Cortex of kidney (tissue), 1 donor: ENCODE measurements at places on chromosomes 11 and 22.

DNA sequence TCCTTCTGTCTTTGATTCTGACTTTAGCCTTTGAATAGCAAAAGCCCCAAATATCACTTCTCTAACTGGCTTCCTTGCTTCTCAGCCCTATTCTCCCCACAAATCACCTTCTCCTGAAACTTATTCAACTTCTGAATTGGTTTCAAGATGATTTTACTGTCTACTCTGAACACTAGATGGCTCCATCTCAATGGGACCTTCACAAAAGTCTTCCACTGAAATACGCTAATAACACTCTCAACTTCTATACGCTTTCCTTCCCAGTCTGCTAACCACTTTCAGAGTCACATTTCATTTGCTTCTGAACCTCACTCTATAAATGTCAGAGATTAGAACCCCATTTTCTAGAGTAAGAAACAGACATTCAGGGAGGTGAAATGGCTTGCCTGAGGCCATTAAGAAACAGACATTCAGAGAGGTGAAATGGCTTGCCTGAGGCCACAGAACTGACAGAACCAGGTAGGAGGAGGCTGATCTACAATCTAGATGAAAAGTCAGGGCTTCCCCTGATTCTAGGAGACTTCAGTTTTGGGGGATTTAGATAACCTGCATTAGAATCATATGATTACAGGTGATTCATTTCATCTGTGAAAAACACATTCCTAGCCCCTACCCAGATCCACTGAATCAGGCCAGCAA is 20.6 kb downstream of the MORC2 start:
- no peak for DNase-seq

DNA sequence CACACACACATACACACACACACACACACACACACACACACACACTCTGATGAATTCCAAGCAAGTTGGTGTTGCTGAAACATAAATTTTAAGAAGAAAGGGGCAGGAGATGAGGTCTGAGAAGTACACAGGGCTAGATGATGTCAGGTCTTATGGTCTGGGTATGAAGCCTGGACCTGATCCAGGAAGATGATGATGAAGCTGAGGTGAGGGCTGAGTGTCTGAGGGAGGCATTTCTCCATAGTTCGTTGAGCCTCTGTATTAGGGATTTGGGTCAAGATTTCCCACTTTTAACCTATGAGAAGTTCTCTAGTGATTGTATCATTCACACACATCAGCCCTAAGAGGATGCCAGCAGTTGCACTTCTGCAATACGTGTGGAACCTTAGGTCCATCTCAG is 32.6 kb downstream of the KREMEN1 start:
- no peak for DNase-seq

GRCh38 chr22:45312856-45313255 is 3.1 kb downstream of the FAM118A start:
- no peak for DNase-seq

GRCh38 chr11:61429346-61429690 is 457 bp downstream of the CPSF7 start:
- DNase-seq, result no peak

DNA sequence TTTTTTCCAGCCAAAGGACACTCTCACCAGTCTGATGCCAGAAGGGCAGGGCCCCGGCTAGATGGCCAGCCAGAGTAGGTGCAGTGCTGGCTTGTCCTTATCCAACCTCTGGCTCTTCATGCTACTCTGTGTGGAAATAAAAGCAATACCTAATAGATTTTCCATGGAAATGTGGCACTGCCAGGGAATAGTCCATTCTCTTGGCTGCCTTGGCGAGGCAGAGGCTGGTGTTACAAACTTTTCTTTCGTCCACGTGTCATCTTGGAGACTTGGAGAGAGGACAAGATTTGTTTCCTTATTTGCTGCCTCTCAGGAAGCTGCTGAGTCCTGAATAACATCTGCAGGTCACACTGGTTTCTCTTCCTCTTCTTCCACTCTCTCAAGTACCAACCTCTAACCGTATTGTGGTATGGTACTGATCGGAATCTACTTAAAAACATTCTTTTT is 17.2 kb upstream of the C1QTNF4 start:
- no peak for DNase-seq

GRCh38 chr22:46006379-46007002 is 29.5 kb upstream of the WNT7B start:
- no peak for DNase-seq

DNA sequence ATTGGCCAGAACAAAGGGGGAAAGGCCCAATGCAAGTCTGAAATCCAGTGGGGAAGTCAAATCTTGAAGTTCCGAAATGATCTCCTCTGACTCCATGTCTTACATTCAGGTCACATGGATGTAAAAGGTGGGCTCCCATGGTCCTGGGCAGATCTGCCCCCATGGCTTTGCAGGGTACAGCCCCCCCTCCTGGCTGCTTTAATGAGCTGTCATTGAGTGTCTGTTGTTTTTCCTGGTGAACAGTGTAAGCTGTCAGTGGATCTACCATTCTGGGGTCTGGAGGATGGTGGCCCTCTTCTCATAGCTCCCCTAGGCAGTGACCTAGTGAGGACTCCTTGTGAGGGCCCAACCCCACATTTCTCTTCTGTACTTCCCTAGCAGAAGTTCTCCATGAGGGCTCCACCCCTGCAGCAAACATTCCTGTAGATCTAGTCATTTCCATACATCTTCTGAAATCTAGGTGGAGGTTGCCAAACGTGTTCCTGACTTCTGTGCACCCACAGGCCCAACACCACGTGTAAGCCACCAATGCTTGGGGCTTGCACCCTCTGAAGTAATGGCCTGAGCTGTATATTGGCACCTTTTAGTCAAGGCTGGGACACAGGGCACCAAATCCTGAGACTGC is 9.3 kb downstream of the CARD18 start:
- no peak for DNase-seq

GRCh38 chr11:117823294-117823945 is 1.1 kb downstream of the FXYD2 start:
- no peak for DNase-seq

DNA sequence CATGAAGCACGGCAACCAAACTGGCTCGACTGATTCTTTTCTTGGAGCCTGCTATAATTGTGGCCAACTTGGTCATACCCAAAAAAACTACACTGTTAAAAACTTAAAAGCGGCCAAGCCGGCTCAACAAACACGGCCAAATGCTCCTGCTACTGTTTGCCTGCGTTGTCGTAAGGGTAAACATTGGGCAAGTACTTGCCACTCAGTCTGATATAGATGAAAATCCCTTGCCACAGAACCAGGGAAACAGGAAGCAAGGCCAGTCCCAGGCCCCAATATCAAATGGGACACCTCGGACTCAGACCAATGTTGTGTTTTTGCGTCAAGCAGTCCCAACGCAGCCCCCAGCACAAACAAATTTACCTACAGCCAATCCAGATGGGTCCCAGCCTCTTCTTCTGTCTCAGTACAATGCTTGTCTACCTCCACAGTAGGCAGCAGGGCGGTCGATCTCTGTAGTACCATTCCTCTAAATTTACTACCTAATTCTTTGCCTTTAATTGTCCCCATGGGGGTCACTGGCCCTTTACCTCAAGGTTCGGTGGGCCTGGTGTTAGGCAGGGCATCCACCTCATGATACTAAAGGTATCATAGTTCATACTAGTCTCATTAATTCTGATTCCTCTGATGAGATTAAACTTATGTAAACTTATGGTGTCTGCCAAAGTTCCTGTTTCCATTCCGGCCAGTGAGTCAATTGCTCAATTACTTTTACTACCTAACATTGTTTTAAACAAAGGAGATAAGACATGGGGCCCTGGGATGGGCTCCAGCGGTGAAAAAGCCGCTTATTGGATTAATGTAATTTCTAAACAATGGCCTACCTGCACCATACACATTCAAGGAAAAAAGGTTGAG is 3.7 kb upstream of the COMT start:
- DNase-seq, result no peak

- DNase-seq, result no peak
Observed at GRCh38 chr11:12810568-12810894, 136.3 kb downstream of the TEAD1 start.

DNA sequence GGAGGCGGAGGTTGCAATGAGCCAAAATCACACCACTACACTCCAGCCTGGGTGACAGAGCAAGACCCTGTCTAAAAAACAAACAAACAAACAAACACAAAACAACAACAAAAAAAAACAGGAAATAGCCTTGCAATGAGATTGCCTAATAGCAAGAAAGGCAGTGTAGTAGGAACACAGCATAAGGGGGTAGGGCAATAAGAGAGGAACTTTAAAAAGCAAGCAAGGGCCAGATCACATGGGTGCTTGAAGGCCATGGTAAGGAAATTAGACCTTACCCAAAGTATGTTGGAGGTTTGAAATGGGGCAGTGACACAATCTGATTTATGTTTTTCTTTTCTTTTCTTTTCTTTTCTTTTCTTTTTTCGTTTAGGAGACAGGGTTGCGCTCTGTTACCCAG is 34.7 kb upstream of the NRIP3 start:
- DNase-seq, result no peak

GRCh38 chr11:14018441-14018840 is 55.9 kb downstream of the SPON1 start:
- no peak for DNase-seq

DNA sequence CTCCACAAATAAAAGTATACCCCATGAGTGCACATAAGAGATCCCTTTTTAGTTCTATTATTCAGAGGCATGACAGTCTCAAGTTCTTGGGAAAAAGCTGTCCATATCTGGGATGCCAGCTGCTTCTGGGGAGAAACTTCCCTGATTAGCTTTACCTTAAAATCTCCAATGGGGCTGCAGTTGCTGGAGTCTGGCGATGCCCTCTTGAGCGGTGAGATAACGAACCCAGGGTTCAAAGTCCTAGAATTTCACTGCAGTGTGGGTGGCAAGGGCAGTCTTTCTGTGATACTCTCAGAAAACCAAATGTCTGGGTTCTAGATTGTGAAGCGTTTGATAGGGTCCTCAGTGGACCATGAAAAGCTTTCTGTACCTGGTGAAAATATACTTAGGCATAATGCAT is 7.4 kb upstream of the PRR33 start:
- no peak for DNase-seq

DNA sequence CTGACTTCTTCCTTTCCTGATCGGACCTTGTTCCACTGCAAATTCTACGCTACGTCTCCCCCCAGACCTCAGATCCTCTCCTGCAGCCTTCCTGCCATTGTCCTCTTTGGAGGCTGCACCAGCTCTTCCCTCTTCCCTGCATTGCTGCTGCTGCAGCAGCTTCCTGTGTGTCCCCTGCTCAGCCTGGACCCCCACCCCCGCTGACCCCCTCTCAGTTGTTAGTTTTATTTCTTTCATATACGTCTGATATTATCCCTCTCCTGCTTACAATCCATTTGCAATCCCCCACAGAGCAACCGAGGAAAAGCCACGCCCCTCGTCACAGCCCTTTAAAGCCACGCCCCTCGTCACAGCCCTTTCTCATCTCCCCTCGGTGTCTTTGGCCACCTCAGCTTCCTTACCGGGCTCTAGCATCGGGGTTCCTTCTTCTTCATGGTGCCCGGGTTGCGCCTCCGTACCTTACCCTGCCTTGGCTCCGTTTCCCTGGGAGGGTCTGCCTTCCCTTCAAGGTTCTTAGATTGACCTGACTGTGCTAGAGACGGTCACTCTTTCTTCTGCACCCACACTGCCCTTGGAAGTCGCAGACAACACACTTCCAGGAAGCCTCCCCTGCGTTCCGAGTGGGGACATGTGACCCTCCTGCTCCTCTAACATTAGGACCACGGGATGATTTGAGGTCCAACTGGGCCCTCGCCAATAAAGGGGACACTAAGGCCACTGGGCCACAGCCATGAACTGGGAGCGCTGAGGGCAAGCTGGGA is 4.8 kb downstream of the MRGPRG start:
- no peak for DNase-seq

GRCh38 chr11:75602951-75603350 is 40.9 kb downstream of the SERPINH1 start:
- no peak for DNase-seq

DNA sequence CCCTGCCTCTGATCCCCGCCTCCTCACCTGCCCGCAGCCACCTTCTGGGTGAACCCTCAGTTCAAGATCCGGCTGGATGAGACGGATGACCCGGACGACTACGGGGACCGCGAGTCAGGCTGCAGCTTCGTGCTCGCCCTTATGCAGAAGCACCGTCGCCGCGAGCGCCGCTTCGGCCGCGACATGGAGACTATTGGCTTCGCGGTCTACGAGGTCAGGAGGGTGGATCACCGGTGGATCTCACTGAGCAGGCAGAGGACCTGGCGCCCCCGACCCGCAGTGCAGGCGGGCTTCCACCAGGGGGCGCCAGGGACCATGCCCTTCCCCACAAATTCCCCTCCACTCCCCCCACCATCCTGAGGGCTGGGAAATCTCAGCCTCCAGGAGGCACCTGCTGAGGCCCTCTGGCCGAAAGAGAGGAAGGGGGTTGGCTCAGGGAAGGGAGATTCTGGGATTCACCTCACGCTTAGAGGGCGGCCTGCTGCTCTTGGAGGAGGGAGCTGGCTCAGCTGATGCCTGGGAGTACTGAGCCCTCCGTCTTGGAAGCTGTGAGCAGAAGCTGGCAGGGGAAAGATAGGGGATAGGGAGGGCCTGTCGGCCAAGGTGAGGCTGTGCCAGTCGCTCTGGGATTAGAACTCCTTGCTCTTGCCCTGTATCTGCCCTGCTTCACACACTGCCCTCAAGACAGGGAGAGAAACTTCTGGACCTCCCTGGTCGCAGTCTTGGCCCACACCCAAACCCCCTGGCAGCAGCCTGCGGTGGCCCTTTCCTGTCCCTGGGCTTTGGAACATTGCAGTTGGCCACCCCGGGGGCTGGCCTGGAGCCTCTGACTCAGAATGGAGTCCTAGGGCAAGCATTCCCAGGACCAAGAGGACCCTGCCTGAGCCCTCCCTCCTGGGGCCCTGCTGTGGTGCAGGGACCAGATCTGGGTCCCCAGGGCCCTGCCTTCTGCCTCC is 23.2 kb downstream of the CAPN1 start:
- no peak for DNase-seq

- DNase-seq, result no peak
Observed at GRCh38 chr11:123616505-123617198, 37.8 kb downstream of the SCN3B start.

DNA sequence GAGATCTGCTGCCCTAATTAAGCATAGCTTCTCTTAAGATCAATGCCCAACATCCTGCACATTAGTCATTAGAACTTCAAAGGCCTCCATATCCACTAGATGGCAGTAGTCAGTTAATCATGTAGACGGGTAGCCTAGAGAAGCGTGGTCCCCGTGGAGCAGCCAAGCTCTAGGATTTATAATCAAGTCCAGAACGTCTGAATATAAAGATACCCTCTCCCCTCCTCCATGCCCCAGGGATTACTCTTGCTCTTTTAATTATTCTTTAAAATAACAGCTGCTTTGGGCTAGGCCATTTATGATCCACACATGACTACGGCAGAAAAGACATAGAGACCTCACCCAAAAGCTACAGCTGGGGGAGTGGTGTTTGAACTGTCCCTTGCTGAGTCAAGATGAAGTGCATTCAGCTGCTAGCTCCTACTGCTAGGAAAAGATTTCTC is 327.6 kb upstream of the PLET1 start:
- DNase-seq, result no peak

GRCh38 chr22:41288245-41288946 is 2.4 kb upstream of the RANGAP1 start:
- DNase-seq, result no peak

- no peak for DNase-seq
Observed at GRCh38 chr11:78540256-78540655, 34.4 kb downstream of the NARS2 start.
